ENCODE measurements at places on chromosomes 16 and 17. TPM values are rescaled to one million over a fixed set of nuclear protein-coding genes. Genes with fewer than 3 reads are reported as not detected.

- DNase-seq = no peak
Observed at GRCh38 chr17:17672453-17673368, 8.5 kb upstream of the RAI1 start.

- no peak for DNase-seq
Observed at GRCh38 chr17:64390044-64390443, 616 bp downstream of the PECAM1 start.

DNA sequence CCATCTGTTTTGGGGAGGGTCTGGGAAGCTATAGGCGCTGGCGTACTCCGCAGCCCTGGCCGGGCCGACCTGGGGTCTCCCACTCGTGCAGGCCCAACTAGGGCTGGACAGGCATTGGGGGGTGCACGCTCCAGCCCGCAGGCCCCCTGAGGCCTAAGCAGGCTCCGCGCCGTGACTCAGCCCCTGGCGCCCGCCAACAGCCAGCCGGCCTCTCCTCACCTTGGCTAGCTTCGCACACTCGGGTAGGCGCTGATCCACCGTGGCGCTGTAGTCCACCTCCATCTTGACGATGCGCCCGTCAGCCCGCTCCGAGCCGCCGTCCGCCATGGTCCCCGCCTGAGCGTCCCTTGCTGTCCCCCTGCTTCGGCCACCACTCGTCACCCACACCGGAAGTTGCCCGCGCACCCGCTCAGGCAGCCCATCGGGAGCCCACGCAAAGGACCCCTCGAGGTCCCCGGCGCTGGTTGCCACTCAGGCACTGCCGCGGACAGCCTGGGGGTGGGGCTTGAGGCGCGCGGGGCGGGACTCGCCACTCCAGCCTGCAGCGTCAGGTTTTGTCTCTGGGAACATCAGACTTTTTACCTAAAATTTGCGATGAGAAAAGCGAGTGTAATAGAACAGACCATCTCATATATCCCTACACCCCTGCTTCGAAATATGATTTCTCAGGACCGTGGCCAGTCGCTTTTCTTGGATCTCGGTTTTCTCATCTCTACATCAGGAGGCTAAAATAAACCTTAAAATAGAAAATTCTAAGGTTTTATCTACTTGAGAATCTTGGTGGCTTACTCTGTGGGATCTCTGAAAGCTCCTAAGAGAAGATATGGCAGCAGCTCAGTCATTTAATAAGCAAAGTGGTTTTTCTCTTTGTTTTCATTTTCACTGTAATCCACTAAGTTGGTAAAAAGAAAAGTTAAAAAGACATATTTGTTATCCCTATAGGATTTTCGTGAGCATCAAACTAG is at the start of gene PSMD12:
Gene PSMD12, minus strand, starts transcription at position 385 of the 965 bp plus-strand sequence. Its CDS starts 58 bp downstream, at position 327.
- DNase-seq = peak; percentile 94

GRCh38 chr17:80855948-80856862 is 135.4 kb upstream of the CHMP6 start:
- DNase-seq = no peak

GRCh38 chr17:50550661-50551432 is 3.9 kb downstream of the SPATA20 start:
- DNase-seq = peak; percentile 86

DNA sequence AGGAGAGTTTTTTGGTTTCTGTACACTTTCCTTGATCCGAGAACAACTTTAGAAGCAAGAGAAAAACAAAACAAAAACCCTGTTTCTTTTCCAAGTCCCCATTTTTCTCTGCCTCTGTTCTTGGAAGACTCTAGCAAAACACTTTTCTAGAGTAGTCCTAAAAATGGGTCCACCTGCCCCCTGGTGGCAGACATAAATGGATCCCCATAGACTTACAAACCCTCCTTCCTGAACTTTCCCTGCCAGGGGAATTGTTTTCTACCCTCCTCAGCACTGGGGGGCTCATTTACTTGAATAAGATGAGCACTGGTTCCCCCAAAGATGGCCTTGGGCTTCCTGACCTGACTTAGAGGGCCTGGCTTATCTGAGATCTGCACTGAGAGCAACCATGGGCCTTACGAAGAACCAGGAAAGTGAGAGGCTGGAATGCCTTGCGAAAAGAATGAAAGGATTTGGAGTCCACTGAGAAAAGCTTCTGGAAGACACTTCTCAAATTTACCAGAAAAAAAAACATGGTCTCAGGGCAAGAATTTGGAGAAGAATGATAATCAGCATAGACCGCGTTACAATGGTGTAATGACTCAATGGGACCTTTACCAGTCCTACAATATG is 48.0 kb upstream of the CDYL2 start:
- peak; percentile 21 for DNase-seq

DNA sequence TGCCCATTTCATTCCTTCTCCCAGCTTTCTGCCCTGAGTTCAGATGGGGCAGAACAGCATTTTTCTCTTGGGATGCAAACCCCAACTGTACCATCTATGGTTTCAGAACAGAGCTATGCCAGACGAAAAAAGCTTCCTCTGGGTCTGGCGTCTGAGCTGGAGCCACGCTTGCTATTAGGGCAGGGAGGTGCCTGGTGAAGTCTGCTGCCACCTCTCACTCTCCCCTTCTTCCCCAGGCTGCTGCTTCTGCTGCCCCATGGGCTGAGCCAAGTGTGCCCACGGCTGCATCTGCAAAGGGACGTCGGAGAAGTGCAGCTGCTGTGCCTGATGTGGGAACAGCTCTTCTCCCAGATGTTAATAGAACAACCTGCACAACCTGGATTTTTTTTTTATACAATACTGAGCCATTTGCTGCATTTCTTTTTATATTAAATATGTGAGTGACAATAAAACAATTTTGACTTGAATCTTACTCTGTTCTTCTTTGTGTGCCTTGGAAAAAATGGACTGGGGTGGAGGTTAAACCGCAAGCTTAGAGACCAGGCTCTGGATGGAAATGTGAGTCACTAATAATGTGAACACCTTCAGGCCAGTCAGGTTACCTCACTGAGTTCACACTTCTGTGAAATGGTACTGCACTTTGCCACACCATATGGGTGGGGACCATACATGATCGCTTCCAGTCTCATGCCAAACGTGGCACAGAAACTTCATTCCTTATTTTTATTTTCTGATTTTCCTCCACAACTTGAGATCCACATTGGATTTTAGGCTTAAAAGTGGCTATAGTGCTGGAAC is 1.7 kb upstream of the MT1A start:
- no peak for DNase-seq

DNA sequence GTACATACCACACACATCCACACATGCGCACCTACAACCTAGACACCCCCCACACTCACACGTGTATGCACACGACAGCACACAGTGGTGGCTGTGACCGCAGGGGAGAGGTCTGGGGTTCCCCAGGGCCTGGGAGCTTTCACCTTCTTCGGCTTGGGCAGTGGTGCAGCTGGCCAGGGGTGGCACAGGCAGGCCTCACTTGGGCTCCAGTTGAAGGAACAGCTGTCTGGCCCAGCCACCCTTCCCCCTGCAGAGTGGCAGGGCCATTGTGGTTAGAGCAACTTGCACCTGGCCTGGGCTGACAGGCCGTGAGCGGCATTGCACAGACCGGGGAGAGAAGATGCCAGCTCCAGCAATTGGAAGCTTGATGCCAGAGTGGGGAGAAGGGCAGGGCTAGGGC is 114.5 kb upstream of the GSE1 start:
- DNase-seq = no peak

DNA sequence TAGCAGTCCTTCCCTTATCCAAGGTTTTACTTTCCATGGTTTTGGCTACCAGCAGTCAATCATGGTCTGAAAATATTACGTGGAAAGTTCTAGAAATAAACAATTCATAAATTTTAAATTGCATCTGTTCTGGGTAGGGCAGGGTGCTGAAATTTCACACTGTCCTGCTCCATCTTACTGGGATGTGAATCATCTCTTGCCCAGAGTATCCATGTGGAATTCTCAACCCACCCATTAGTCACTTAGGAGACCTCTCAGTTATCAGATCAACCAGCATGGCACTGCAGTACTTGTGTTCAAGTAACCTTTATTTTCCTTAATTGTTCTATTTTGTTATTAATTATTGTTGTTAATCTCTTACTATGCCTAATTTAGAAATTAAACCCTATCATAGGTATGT is 202.8 kb upstream of the CPHXL start:
- no peak for DNase-seq

DNA sequence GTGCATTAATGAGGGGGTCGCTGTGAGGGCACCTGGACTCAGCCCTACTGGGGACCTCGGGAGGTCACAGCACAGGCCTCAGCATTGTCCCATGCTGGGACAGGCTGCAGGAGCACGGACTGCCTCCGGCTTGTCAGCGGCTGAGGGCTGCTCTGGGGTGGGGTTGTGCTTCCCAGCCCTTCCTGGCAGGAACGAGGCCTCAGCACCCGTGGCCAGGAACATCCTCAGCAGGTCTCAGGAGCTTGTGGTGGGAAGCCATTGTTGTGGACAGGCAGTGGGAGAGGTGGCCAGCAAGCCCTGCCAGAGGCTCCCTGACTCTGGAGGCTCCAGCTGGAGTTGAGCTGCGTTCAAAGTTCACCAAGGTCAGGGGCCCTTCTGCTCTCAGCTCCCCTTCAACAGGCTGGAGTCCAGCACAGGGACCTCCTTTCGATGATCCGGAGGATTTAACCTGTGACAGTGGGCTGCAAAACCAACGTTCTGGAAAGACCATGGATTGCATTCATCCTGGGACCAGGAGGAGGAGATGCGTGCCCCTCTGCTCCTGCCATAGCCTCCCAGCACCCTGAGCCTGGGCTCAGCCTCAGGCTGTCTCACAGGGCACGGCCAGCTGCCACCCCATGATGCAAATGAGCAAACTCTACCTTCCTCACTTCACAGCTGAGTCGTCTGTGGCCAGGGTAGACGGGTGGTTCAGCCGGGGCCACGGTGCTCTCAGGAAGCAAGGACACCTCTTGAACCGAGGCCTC is 32.6 kb downstream of the FOXL1 start:
- no peak for DNase-seq

GRCh38 chr16:24778671-24779070 is 49.2 kb downstream of the TNRC6A start:
- DNase-seq = no peak

GRCh38 chr16:31088459-31089183 is at the start of gene PRSS53:
TSS of gene PRSS53 (minus strand) at chr16:31088943. CDS start at chr16:31088809, 134 bp downstream.
- DNase-seq = no peak

DNA sequence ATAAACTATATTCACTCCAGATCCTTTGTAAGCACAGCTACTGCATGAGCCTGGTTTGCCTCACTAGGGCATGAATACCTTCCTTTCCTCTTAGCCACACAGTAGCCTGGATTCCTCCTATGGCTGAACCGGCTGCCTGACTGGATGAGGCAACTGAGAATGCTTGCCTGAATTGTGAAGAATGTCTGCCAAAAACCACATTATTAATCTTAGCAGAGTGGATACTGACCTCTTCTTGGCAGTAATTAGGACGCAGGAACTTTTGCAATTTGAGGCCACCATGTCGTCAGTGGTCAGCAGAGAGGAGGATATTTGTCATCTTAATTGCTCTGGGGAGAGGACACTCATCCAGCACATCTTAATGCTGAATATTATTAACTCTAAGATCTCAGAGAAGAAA is 651.8 kb upstream of the GOT2 start:
- DNase-seq = peak; percentile 41

DNA sequence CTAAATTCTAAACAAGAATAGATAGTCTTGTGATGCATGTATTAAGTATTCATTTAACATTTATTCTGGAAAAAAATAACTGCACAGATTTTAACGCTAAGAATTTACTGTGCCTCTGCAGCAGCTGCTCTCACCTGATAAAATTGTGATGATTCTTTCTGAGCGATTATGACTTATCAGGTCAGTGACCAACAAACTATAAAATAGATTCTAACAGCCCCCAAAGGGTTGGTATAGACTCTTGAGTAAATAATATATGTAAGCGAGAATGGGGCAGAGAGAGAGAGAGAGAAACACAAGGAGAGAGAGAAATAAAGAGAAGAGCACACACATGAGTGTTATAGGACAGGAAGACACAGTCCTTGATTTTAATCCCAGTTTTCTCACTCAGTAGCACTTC is 144.4 kb downstream of the SNX11 start:
- DNase-seq = no peak

The TOX3 gene
- 6.4 TPM for polyA plus RNA-seq

The ARL5C gene
- not detected for polyA plus RNA-seq

The ETV4 gene
- polyA plus RNA-seq = 4.4 TPM

The CPNE7 gene
- polyA plus RNA-seq = 3.8 TPM

The SLC13A5 gene
- polyA plus RNA-seq = not detected

All from stomach (tissue), 19 donors.